ENCODE measurements at places on chromosomes 6 and 20.

- H3K36me3 ChIP-seq, result no peaks in the 10 kb centered on the region
- peaks cover 22% of the 10 kb centered on the region for H3K4me1 ChIP-seq
- H3K4me3 ChIP-seq, result no peak overlapping the region
- DNase-seq, result no peak
- peaks cover 8% of the 10 kb centered on the region for H3K27me3 ChIP-seq
Measured at GRCh38 chr20:62627901-62628612, 14.2 kb upstream of the SLCO4A1 start.

DNA sequence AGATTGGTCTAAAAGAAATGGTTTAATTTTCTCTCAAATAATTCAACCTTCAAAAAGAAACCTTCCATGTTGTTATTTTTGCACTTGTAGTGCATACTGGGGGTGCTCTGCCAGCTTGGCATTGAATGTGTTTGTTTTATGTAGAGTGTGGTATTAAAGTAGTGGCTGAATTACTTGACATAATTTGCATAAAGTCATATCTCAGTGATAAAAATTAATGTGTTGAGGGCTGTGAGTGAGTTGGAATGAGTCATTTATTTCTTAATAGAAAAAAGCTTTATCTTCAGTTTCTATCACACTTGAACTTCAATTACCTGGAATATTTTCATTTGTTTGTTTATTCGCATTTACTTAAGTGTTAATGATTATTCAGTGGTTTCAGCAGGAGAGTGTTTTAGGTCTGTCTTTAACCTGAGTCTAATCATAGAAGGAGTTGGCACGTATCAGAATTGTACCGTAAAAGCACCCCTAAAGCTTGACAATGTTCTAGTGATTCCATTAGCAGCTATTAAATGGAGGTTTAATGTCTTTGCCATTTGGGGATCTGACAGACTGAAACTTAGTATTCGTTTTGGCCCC lies 801.2 kb upstream of the FLRT3 start:
- no peaks in the 10 kb centered on the region for H3K27me3 ChIP-seq
- no peaks in the 10 kb centered on the region for H3K4me1 ChIP-seq
- DNase-seq, result no peak
- no peaks in the 10 kb centered on the region for H3K36me3 ChIP-seq
- H3K27ac ChIP-seq, result no peak overlapping the region
- H3K4me3 ChIP-seq, result no peak overlapping the region

DNA sequence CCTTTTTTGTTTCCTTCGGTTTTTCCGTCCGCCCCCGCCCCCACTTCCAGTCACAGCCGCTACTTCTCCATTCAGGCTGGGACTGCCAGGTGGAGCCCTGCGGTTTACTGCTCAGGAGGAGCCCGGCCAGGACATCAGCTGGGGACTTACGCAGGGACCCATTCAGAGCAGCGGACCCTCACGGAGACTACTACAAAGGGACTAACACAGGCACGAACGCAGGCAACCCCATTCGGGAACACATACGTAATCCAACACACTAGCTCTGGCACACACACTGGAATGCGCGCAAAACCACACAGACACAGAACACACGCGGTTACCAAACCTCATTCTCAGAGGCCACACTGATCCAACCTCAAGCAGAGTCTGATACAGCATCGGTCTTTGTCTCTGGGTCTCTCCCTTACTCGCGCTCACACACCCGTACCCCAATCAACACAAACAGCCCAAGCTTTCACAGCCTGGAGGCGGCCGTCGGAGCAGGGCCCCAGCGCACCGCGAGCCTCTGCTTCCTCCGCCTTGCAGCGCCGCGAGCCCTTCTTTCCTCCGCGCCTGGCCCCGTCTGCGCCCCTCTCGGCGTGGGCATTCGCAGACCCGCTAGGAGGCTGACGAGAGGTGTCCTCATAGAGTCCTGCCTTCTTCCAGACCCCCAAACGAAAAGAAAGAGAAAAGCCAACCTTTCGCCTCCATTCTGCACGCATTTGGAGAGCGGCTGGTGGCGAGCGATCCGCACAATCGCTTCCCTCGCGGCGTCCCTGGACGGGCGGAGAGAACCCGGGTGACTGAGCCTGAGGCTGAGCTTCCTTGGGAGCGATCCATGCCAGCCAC lies 1.1 kb upstream of the SLC32A1 start:
- peak overlapping the region; percentile 58 for H3K27ac ChIP-seq
- DNase-seq, result peak; percentile 64
- H3K4me3 ChIP-seq, result no peak overlapping the region
- peaks cover 15% of the 10 kb centered on the region for H3K36me3 ChIP-seq
- H3K27me3 ChIP-seq, result peaks cover 86% of the 10 kb centered on the region

GRCh38 chr6:20921578-20921977 lies 387.3 kb downstream of the CDKAL1 start:
- no peak for DNase-seq
- H3K27me3 ChIP-seq, result no peaks in the 10 kb centered on the region
- no peak overlapping the region for H3K27ac ChIP-seq
- peaks cover 19% of the 10 kb centered on the region for H3K4me1 ChIP-seq
- peaks cover 3% of the 10 kb centered on the region for H3K36me3 ChIP-seq
- no peak overlapping the region for H3K4me3 ChIP-seq

DNA sequence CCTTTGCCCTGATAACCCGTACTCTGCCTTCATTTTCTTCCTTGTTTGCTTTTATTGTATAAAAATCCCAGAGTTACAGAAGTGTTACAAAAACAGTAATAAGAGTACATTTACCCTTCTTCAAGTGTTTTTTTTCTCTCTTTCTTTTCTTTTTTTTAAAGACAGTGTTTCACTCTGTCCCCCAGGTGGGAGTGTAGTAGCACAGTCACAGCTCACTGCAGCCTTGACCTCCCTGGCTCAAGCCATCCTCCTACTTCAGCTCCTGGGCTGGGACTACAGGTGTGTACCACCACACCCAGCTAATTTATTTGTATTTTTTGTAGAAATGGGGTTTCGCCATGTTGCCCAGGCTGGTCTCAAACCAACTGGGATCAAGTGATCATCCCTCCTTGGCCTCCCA lies 402.7 kb downstream of the CDKAL1 start:
- H3K4me1 ChIP-seq, result no peaks in the 10 kb centered on the region
- H3K4me3 ChIP-seq, result no peak overlapping the region
- no peak overlapping the region for H3K27ac ChIP-seq
- no peaks in the 10 kb centered on the region for H3K27me3 ChIP-seq
- peaks cover 5% of the 10 kb centered on the region for H3K36me3 ChIP-seq
- no peak for DNase-seq

- peak overlapping the region; percentile 91 for H3K4me3 ChIP-seq
- H3K4me1 ChIP-seq, result peaks cover 42% of the 10 kb centered on the region
- H3K27me3 ChIP-seq, result no peaks in the 10 kb centered on the region
- peak; percentile 65 for DNase-seq
- peak overlapping the region; percentile 66 for H3K27ac ChIP-seq
- H3K36me3 ChIP-seq, result peaks cover 32% of the 10 kb centered on the region
Measured at GRCh38 chr20:32823078-32823477, 3.3 kb downstream of the MAPRE1 start.

- H3K27ac ChIP-seq, result no peak overlapping the region
- H3K4me3 ChIP-seq, result no peak overlapping the region
- no peaks in the 10 kb centered on the region for H3K4me1 ChIP-seq
- H3K36me3 ChIP-seq, result no peaks in the 10 kb centered on the region
- no peaks in the 10 kb centered on the region for H3K27me3 ChIP-seq
- DNase-seq, result no peak
Measured at GRCh38 chr20:15375836-15376235, 1038.4 kb upstream of the FLRT3 start.

DNA sequence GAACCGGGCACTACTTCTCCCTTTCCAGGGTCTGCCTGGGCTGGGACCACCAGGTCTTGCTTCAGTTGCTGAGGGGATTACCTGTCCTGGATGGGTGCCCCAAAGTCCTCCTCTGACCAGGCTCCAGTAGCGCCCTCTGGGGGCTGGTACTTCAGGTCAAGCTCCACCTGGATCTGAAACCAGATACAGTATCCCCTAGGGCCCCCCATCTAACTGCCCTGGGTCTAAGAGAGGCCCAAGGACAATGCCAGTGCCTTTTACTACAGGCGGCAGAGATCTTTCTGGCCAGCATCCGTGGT lies 11.2 kb upstream of the SPAG4 start:
- no peak overlapping the region for H3K27ac ChIP-seq
- H3K27me3 ChIP-seq, result peaks cover 36% of the 10 kb centered on the region
- H3K4me1 ChIP-seq, result peaks cover 12% of the 10 kb centered on the region
- peak; percentile 74 for DNase-seq
- H3K36me3 ChIP-seq, result peaks cover 2% of the 10 kb centered on the region
- no peak overlapping the region for H3K4me3 ChIP-seq

DNA sequence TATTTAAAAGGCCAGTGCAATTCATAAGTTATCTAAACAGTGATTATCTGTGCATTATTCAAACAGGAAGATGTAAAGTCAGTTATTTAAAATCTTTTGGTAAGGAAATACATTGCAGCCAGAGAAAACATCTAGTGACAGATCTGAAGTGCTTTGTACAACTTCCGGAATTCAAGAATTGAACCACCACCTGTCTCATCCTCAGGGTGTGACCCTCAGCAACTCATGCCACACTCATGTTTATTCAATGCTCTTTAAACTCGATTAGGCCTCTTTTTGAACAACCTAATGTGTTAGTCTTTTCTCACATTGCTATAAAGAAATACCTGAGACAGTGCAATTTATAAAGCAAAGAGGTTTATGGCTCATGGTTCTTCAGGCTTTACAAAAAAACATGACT lies 62.6 kb upstream of the GGTLC1 start:
- H3K4me3 ChIP-seq, result no peak overlapping the region
- H3K27ac ChIP-seq, result no peak overlapping the region
- H3K4me1 ChIP-seq, result peaks cover 32% of the 10 kb centered on the region
- no peak for DNase-seq

GRCh38 chr6:7050004-7050403 lies 57.8 kb upstream of the RREB1 start:
- H3K27ac ChIP-seq, result no peak overlapping the region
- peaks cover 5% of the 10 kb centered on the region for H3K4me1 ChIP-seq
- no peak for DNase-seq
- peaks cover 65% of the 10 kb centered on the region for H3K27me3 ChIP-seq
- H3K36me3 ChIP-seq, result no peaks in the 10 kb centered on the region

GRCh38 chr20:19304389-19304788 lies 91.9 kb downstream of the SLC24A3 start:
- no peak for DNase-seq
- no peak overlapping the region for H3K27ac ChIP-seq
- H3K4me1 ChIP-seq, result no peaks in the 10 kb centered on the region
- H3K36me3 ChIP-seq, result no peaks in the 10 kb centered on the region

DNA sequence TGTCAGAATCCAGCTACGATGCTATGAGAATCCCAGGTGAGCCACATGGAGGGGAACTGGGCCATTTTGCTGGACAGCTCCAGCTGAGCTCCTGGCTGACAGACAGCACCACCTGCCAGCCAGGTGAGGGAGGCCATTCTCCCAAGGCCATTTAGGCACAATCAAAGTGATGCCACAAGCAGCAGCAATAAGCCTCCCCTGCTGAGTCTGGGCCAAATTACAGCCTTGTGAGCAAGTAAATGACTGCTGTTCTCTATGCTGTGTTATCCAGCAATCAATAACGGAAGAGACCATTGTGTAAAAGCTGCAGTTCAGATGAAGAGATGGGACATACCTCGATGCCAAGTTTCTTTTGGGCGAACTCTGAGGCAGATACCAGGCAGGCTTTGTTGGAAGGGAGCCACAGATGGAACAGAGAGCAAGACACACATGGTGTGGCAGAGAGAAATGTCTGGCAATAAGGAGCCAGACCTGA lies 14.0 kb upstream of the SCGN start:
- no peaks in the 10 kb centered on the region for H3K4me1 ChIP-seq
- peaks cover 31% of the 10 kb centered on the region for H3K27me3 ChIP-seq
- DNase-seq, result no peak
- H3K27ac ChIP-seq, result no peak overlapping the region
- H3K4me3 ChIP-seq, result no peak overlapping the region

- no peak overlapping the region for H3K4me3 ChIP-seq
- H3K27ac ChIP-seq, result no peak overlapping the region
- DNase-seq, result no peak
Measured at GRCh38 chr6:142013875-142014495, 118.7 kb upstream of the GJE1 start.

DNA sequence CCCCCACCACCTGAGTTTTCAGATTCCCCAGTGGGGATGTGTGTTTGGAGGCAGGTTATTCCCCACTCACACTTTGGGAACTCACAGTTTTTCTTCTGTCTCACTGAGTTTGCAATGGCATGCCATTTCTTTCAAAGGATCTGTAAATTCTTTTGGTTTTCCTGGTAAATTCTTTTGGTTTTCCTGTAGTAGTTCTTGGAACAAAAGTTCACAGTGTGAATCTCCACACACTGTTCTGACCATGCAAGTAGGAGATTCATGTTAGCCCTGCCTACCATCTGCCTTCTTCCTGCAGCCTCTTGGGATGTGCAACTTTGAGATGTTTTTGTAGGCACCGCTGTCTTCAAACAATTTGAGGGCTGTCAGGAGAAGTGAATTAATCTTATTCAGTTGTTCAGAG lies 165.6 kb upstream of the OGFRL1 start:
- no peaks in the 10 kb centered on the region for H3K27me3 ChIP-seq
- H3K4me1 ChIP-seq, result no peaks in the 10 kb centered on the region
- no peaks in the 10 kb centered on the region for H3K36me3 ChIP-seq
- no peak overlapping the region for H3K27ac ChIP-seq
- no peak overlapping the region for H3K4me3 ChIP-seq

GRCh38 chr20:2103461-2104153 lies 2.0 kb downstream of the STK35 start:
- H3K27ac ChIP-seq, result peak overlapping the region; percentile 93
- DNase-seq, result peak; percentile 63
- peaks cover 46% of the 10 kb centered on the region for H3K4me1 ChIP-seq
- peaks cover 9% of the 10 kb centered on the region for H3K27me3 ChIP-seq
- H3K36me3 ChIP-seq, result peaks cover 37% of the 10 kb centered on the region

DNA sequence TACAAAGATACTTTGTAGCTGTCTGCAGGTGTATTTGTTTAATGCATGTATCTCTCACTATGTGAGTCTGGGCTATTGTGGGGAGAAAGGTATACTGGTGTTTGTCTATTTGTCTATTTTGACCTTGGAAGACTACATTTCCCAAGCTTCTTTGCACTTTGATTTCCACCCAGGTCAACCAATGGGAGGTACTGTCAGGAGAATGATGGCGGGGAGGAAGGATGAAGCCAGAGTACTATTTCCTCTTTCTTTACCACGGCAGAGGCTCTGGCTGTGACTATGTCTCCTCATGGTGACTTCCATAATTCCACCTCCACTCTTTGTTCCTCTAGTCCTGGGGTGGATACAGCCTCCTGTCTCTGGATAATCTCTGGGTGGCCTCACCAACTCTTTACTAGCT lies 23.1 kb downstream of the LBP start:
- no peak for DNase-seq
- H3K36me3 ChIP-seq, result no peaks in the 10 kb centered on the region
- H3K4me1 ChIP-seq, result no peaks in the 10 kb centered on the region
- no peak overlapping the region for H3K27ac ChIP-seq
- peaks cover 10% of the 10 kb centered on the region for H3K27me3 ChIP-seq

DNA sequence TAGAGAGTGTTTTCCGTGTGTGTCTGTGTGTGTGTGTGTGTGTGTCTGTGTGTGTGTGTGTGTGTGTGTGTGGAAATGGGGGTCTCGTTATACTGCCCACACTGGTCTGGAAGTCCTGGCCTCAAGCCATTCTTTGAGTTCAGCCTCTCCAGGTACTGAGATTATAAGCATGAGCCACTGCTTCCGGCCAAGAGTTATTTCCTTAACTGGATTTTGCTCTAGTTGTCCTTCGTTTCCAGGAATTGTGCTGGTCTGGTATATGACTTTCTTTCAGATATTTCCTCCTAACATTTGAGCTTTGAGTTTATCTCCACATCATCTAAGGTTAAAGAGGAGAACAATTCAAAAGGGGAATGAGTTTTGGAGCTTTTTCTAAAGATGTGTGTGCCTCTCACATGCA lies 124.8 kb downstream of the SH3BGRL2 start:
- no peaks in the 10 kb centered on the region for H3K4me1 ChIP-seq
- DNase-seq, result no peak
- peaks cover 20% of the 10 kb centered on the region for H3K27me3 ChIP-seq
- H3K27ac ChIP-seq, result no peak overlapping the region
- H3K36me3 ChIP-seq, result no peaks in the 10 kb centered on the region
